ENCODE measurements at places on chromosomes 16 and 17.

- DNase-seq = no peak
Measured at GRCh38 chr16:69725480-69726312, 664 bp downstream of the NQO1 start.

- no peak for DNase-seq
Measured at GRCh38 chr17:21214777-21215541, 998 bp upstream of the TMEM11 start.

DNA sequence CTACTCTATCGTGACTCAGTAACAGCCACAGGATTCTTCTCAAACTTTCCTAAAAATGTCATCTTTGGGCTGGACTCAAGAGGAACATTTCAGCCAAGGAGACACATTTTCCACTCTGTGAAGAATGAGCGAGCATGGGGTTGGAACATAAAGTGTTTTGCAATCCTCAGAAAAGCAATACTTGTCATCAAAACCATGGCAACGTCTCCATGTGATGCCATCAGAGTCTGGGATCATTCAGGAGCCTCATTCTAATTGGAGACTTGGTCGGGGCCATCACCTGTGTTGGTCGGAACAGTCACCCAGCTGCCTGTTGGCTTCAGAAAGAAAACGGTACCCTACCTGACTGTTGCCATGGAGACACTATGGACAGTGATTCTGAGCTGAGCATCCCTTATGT is 25.5 kb downstream of the MYOCD start:
- no peak for DNase-seq

DNA sequence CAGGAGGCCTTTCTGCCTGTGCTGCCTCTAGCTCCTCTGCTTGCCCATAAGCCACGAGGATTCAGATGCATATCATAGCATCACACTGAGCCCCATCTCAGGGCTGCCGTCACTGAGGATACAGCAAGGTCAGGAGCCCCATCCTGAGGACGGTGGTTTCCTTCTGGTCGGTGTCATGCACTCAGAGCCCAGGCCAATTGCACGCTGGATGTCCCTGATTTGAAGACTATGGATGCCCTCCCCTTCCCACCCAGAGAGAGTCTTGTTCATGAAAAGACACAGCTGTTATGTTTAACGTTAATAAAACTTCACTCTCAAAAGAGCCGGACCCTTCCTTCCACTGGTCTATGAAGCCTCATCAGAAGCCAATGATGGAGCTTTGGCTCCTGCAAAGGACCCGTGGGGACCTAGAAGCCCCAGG is 19.9 kb downstream of the COTL1 start:
- no peak for DNase-seq

DNA sequence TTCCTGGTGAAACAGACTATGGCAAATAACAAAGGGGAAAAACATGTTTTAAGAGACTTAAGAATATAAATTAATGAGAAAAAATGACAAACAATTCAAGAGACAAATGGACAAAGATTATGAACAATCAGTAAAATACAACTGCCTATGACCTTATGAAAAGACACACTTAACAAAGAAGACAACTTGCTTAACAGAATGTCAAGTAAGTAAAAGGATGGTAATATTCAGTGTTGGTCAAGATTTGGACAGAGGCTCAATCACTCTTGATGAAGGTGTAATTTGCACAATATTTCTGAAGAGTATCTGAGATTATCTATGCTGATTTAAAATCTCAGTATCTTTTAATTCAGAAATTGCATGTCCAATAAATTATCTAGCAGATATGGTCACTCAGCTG is 34.4 kb downstream of the CREBBP start:
- no peak for DNase-seq

- DNase-seq = no peak
Measured at GRCh38 chr16:11301645-11302501, 20.7 kb upstream of the PRM1 start.
